ENCODE measurements at places on chromosomes 5 and 9.

DNA sequence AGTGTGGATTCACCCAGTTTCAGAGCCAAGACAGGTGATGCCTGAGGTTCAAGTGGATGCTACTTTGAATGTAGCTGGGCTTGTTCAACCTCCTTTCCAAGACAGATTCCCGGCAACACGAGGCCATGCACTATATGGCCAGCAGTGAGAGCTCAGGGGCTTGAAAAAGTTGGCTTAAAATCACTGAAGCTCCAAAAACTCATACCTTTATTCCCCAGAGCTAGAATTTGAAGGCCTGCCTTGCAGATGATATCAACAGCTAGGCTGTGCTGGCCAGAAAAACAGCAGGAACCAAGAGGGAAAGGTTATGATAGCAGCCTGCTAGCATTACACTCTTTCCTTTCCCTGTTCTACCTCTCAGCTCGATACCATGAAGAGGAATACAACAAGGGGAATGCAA is 120.2 kb upstream of the DAB2 start:
- no peak for DNase-seq

DNA sequence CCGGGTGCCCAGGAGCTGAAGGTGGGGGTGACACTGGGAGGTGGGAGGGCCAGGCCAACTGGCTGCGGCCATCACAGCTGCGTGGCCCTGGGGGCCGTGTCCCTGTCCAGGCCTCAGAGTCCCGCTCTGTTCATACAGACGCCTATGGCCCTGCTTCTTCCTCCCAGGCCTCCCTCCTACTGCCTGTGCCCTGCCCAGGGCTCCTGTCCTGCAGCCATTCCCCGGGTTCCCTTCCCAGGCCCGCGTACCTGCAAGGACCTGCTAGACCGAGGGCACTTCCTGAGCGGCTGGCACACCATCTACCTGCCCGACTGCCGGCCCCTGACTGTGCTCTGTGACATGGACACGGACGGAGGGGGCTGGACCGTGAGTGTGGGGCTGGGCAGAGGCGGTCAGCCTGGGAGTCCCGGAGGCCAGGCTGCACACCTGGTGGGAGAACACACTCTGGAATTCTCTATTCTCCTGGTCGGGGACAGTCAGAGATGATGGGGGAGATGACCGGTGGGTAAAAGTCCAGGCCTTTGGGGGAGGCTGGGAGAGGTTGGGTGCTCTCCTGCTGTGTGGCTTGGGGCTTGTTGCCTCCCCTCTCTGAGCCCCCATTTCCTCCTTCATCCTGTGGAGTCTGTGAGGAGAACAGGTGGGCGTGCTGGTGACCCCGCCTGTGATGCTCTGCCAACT is 4.5 kb downstream of the FCN2 start:
- no peak for DNase-seq

DNA sequence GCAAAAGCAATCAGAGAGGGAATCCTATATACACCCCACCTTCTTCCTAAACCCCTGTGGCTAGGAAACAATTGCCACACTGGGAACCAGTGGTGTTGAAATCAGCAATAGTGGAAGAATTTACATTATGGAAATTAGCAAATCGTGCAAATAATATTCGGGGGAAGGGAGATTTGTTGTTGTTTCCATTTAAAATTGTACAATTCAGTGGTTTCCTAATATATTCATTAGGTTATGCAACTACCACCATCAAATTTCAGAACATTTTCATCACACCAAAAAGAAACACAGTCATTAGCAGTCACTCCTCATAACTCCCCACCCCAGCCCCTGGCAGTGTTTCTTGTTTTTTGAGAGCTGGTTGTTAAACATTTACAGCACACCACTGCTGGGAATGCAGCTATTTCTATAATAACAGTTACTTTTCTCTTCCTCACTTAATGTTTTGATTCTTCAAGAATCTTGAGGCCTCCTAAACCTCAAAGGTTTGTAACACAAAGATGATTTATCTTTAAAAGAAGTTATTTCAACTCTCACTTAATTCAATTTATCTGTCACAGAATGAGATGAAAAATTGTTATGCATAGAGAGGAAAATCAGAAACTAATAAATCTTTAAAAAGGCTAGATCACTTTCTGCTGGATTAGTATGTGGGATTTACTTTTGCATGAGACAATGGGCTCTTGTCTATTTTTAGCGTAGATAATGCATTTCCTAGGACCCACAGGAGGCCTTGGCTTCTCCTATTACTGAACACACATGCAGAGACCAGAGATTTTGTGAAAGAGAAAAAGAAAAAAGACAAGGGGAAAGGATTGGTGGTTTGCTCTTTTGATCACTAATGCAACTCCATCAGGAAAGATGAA is 91.8 kb upstream of the DAPK1 start:
- DNase-seq, result no peak

- DNase-seq, result no peak
These were observed 5.3 kb downstream of the RAB14 start for GRCh38 chr9:121196389-121196788.

GRCh38 chr5:177487975-177488374 is 9.4 kb downstream of the PDLIM7 start:
- no peak for DNase-seq

DNA sequence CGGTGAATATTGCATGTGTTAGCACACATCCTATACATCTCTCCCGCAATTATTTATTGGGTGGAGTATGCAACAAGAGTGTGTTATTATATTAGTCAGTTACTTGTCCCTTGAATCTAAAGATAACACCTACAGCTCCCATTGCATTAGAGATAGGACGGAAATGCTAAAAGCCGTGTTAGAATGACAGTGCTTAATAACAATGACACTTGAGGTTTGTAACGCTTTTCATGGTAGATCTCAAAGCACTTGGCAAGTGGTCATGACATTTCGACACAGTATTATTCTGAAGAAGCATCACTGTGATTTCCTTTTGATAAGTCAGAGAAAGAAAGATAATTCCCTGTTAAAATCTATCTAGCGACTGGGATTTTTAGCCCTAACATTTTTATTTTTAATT is 33.4 kb upstream of the TRIO start:
- DNase-seq, result no peak

GRCh38 chr9:124708074-124708473 is 63.0 kb downstream of the NR6A1 start:
- no peak for DNase-seq

DNA sequence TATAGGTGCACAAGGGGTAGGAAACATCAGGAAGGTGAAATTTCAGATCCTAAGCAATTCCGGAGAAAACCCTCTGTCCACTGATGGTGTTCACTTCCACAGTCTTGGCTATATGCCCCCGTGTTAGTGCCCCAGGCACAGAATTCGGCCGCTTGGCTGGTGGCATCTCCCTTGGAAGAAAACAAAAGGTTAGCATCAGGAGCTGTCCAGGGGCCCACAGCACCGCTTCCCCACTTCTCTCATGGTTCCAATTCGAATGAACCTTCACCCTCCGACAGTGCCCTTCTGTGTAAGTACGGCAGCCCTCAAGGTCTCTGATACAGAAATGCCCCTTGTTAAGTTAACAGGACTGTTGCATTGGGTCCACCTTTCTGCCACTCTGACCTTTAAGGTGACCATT is 409.0 kb downstream of the GADD45G start:
- no peak for DNase-seq

- no peak for DNase-seq
These were observed 51.7 kb downstream of the NUP155 start for GRCh38 chr5:37319037-37319782.
